Stimulated activated CD4-positive, alpha-beta T cell treated with anti-CD3 and anti-CD28 coated beads, Interleukin-1b, Interleukin-23, amount 100 ng/mL, for 4 hours (primary cell): ENCODE measurements at places on chromosomes 1 and 21.

DNA sequence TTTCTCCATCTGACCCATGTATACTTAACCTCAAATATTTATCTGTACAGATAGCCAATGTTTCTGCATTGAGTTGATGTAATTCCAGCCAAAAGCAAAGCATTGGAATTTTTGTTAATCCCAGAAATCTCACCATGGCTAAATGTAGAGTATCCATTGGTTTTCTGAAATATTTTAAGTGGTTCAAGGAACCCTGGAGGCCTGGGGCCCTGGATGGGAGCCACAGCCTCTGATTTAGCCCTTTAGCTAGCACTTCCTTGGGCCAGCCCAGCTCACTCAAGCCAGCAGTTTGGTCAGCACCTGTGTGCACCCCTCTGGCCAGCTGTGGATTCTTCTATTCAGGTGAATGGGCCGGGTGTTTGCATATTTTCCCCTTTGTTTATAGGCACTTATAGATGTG, 18.8 kb upstream of the EPS8L3 start:
- DNase-seq: no peak

GRCh38 chr1:3235496-3235895, 166.5 kb downstream of the PRDM16 start:
- DNase-seq: no peak

- DNase-seq: no peak
Observed at GRCh38 chr1:32199717-32200072, 700 bp upstream of the CCDC28B start.

- no peak for DNase-seq
Observed at GRCh38 chr1:116572099-116572498, 1.3 kb upstream of the CD58 start.

- no peak for DNase-seq
Observed at GRCh38 chr1:183239793-183240525, 53.9 kb downstream of the LAMC2 start.

DNA sequence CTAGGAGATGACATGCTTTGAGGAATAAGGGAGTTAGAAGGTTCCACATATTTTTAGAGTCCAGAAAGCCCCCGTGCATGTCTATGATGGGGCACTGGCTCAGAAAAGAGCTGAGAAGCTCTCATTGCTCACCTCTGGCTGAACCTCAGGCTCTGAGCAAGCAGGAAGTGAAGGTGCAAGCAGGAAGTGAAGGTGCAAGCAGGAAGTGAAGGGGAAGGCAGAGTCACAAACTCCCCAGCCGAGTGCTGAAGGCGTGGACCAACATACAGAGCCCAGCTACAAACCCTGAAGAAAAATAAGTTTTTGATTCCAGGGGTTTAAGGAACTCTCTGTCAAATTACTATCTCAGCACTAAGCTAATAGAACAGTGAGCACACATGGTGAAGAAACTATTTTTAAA, 7.0 kb downstream of the KRTAP10-8 start:
- peak; percentile 23 for DNase-seq

DNA sequence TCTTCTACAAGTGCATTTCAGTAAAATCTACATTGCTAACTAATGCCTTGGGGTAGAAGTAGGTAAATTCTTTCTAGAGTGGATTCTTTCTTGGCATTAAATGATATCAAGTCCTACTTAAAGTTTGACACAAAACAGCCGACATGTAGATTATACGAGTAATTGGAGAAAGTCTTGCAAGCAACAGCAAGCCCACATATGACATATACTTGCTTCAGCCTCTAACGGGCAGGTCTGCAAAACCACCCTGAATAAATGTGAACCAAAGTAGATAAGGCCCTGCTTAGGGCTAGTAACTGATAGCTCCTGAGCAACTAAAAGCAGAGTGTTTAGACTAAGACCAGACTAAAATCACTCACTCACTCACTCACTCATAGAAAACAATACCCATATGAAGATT, 203.2 kb downstream of the LTN1 start:
- no peak for DNase-seq

DNA sequence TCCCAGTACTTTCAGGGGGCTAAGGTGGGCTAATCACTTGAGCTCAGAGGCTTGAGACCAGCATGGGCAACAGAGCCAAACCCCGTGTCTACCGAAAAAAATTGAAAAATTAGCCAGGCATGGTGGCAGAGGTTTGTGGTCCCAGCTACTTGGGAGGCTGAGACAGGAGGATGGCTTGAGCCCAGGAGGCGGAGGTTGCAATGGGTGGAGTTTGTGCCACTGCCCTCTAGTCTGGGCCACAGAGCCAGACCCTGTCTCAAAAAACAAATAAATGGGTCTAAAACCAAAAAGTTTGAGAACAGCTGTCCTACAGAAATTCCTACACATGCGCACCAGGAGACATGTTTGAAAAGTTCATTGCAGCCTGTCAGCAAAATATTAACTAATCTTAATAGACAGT, 5.5 kb downstream of the SCAF4 start:
- DNase-seq: no peak

DNA sequence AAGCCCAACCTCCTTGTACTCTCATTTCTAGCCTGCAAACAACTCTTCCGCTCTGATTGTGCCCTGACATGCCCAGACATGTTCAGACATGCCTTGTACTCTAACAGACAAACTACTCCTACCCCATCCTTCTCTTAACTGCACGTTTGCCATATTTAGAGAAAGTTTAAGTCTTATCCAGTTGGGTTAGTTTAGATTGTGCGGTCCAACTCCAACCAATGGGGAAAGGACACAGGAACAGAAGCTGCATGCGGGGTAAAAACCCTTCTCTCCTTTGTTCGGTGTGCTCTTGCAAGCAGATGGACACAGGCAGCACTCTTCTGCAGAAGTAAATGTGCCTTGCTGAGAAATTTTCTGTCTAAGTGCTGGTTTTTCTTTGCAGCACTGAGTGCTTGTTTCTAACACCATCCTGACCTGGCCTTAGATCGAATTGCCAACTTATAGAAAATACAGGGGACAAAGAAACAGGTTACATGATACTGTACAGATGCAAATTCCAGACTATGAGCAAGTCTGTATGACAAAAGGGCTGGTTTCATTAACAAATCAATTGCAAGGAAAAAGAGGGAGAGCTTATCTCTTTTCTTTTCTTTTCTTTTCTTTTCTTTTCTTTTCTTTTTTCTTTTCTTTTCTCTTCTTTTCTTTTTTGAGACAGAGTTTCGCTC, 35.8 kb upstream of the IFNGR2 start:
- no peak for DNase-seq

DNA sequence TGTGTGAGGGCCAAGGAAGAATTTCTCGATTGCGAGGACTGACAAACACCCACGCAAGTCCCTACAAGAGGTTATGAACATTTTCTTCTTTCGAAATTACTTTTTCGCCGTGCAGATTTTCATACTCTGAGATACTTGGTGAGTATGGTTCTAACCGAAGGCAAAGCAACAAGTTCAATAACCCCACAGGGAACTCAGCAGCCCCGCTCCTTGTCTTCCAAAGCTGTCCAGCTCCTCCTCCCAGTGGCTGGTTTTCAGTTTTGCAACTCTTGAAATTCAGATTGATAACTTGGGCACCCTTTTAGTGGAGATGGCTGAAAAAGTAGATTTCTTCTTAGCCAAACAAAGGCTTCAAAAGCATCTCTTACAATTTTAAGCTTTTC, 154.4 kb downstream of the SETD4 start:
- no peak for DNase-seq

GRCh38 chr21:37405629-37406028, 39.1 kb downstream of the DYRK1A start:
- DNase-seq: no peak

DNA sequence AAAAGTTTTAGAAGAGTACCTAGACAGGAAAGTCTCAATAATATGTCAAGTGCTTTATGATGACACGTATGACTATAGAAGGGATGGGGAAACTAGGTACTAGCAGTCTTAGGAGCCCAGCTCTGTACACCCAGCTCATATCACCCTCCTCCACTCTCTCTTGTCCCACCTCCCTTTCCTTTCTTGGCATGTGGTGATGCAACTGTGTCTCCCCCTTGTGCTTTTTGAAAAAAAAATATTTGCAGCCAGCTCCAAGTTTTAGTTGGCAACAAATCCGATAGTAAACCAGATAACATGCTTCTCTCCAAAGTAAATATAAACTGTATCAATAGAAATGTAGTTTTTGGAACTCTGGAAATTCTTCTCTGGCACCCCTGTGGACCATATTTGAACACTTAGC, 280.7 kb downstream of the PDE4B start:
- DNase-seq: no peak

DNA sequence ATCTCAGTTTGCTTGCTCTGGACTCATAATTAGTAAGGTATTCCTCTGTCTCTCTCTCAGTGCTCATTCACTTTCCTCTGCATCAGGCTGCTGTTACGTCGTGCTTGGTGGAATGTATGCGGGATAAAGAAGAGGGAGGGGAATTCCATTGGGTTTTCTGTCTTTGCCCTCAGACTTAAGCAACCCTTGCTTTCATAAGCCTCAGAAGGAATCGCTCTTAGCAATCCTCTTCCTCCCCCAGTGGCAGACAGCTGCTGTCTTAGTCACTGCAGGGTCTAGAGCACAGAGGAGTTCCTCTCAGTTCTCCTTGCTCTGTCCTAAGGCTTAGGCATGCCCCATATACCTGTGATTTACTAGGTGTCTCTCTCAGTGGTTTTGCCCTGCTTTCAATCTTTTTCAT, 19.1 kb upstream of the NTMT2 start:
- no peak for DNase-seq

DNA sequence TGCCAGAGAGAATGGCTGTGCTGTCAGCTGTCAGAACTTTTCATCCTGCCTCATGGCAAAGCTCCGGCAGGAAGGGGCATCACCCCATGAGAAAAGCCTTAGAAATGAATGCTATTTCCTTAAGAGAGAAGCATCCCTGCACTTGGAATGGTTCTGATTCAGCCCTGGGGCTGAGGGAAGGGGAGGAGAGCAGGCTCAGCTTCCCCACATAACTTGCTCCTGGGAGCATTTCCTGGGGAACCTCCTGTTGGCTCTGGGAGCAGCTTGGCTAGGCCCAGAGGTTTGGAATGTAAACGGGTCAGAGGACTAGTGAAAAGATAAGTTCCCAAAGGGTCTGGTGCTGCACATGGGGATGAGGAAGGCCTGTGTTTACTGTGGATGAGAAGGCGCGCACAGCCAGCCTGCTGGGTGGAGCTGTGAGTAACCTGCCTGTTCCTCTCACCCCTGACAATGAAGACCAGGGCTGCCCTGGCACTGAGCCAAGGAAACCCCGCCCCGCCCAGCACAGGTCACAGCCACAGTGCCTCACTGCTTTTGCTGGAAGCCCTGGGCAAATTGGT, 5.0 kb downstream of the PRELP start:
- DNase-seq: peak; percentile 25

DNA sequence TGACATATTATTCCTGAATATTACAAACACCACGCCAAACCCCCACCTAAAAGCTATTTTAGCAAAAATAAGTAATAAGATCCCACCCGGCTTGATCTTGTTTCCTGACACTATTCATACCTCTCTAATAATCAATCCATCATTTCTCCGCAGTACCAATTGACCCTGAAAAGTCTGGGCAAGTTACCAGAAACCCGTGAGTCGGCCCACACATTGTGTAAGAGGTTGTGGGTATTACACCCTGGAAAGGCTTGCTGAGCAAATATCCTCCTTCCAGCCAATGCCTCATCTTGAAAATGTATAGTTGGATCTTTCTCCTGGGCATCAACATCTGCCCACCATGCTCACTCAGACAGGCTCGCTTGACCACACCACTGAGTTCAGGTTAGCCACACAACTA, 451.0 kb downstream of the TTLL7 start:
- DNase-seq: no peak

DNA sequence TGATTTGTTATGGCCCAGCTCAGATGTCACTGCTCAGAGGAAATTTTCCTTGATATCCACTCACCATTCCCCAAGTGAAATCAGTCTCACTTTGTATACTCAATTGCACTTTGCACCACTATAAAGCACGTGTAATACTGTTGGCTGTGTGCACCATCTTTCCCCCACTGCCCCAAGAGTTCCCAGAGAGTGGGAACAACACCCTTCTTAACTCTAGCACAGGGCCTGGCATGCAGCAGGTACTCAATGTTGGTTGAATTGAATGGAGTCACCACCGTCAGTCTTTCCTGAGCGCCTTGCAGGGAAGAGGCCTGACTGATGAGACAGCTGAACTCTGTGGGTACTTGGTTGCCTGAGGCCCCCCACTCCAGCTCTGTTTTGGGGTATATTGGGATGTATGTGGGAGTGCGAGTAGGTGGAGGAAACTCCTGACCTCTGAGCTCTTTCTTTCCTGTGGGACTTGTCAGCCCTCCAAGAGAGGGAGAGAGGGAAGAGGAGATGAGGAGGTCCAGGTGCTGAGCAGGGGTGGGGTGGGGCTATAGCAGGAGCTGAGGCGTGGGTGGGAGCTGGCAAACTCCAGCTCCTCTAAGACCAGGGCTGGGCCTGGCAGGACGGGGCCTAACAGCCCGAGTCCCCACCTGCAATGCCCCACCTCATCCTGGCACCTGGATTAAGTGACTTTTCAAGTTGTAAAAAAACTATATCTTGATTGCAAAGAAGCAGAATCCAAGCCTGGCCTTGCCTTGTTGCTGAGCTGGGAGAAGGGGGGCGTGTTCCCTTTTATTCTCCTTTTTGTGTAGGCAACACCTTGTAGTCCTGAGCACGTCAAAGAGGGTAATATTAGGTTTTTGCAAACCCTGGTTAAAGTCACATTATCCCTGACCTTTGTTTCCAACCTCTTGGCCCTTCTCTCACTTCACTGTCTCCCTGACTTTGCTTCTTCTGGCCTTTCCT, 19.4 kb upstream of the WASF2 start:
- DNase-seq: no peak

- DNase-seq: no peak
Observed at GRCh38 chr1:92065042-92065441, 10.2 kb downstream of the SETSIP start.

DNA sequence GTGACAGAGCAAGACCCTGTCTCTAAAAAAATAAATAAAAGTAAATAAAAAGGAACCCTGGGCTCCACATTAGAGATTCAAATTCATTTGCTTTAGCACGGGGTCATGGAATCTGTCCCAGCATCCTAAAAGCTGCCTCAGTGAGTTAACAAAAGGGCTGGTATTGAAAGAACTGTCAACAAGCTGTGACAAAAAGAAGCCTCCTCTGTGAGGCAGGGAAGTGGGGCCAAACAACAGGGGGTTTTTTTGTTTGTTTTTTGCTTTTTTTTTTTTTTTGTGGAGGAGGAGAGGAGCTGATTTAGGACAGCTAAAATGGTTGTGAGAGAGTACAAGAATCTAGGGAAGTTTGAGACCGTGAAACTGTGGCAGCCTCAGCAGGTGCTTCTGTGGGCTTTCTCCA, 115.7 kb downstream of the LIPI start:
- no peak for DNase-seq

- no peak for DNase-seq
Observed at GRCh38 chr1:52122384-52122783, 19.5 kb upstream of the ZFYVE9 start.

DNA sequence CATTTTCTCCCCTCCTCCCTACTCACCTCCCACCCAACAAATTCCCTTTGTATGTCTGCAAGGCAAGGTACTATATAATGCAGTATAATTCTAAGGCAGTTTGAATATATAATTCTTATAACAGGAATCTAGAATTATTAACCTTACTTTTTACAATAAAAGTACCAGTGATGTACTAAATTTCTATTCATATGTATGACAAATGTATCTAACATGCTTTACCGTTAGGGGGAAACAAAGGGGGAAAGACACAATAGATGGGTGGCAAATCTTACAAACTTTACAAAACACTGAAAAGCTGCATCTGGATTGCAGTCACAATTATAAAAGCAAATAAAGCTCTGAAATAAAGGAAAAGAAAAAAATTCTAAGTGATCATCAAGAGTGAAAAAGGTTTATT, 2.3 kb downstream of the PIK3R3 start:
- DNase-seq: no peak

GRCh38 chr1:205481629-205482151, 22.8 kb upstream of the CDK18 start:
- DNase-seq: no peak
